ENCODE measurements at places on chromosomes 2 and 18.

GRCh38 chr18:8247700-8248099 is 361.5 kb upstream of the RAB12 start:
- DNase-seq = no peak

DNA sequence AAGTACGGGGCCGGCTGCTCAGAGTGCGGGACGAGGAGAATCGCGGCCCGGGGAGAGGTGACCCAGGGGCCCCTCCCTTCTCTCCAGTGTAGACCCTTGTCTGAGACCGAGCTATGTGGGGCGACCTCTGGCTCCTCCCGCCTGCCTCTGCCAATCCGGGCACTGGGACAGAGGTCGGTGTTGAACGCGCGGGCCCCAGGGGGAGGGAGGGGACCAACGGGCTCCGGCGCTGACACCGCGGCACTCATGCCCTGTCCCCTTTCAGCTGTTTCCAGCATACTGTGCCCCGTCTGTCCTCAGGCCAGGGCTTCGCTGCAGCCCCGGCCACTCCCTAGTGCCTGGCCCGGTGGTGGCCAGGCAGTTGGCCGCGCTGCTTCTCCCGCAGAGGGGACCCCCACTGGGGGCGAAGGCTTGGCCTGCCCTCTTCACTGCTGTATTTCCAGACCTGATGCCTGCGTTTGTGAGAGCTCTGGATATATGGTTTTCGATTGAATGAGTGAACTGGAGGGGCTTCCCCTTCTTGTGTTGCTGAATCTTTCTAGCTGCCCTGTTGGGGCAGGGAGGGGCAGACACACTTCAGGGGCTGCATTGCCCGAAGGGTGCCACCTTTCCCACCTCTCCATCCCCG is 809 bp downstream of the DBI start:
- peak; percentile 20 for DNase-seq

DNA sequence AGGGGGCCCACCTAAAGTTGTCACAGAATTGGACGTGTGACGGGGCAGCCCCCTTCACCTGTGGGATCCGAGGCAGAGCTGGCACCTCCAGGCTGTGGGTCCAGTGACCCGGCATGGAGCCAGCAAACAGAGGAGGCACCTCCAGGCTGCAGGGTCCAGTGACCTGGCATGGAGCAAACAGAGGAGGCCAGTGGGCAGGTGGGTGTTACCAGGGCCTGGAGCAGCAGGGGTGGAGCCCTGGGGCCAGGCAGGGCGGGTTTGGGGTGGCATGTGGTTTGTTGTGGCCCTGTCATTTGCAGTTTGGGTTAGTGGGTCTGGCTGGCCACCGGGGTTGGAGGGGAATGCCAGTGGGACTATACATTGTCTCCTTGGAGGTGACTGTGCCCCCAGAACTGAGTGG is 68.2 kb downstream of the HPCAL1 start:
- no peak for DNase-seq

- DNase-seq = no peak
Measured at GRCh38 chr18:63112706-63113105, 206.9 kb downstream of the BCL2 start.

DNA sequence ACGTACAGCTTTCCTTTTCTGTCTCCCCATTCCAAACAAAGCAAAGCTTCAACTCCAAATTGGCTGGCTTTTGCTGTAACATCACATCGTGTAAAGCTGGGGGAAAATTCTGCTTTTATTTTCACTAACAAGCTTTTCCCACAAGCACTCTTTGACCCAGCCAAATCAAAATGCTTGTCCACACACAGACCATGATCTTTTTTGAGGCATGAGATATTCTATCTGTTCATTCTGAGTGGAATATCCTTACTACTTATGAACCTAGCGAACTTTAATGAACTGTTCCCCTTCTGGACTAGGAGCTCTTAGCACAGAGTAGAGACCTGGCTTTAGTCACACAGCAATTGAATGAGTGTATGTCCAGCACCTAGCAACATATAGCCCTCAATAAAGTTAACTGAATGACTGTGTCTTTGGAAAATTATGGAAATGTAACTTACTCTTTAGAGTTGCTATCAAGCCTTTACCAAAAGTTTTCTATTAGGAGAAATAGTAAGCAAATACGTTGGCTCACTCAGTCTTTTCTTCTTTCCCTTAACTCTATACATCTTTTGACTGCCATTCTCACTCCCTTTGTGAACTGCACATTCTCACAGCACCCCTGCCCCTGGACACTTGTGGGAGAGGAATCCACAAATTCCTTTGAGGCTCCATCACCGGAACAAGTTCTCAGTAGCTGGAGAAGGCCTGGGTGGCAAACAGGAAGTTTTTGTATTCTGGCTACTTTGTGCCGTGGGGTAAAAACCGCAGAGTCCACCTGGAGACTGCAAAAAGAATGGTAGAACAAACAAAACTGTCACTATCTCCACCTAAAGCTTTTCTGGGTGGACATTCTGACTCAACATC is 1.3 kb upstream of the UBE2E3 start:
- DNase-seq = no peak

DNA sequence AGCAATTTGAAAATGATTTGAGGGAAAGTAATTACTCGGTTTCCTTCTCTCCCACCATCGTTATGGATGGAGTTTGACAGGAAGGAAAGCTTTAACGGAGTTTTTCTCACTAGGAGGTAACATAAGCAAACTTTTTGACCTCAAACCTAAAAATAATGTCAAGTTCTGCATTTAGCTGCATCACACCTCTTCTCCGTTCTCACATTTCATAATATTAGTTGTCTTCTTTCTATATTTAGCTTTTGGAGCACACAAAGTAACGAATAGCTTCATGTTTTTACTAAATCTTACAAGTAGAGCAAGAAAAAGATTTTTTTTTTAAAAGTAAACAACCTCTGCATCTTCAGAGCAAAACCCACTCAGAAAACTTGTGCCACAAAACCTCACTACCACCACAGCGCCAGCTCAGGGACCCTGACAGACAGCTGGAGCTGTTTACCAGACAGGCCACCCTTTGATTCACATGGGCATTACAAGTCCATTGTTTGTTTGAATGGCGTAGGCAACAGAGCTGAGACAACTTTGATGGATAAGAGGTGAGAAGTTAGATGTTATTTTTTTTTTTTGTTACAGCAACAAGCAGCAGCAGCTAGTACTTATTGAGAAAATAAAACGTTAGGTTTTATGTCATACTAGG is 21.9 kb upstream of the ICOS start:
- DNase-seq = no peak

GRCh38 chr2:142938240-142938639 is 60.8 kb downstream of the KYNU start:
- no peak for DNase-seq
